ENCODE measurements at places on chromosomes 7 and 10.

- DNase-seq, result no peak
Measured at GRCh38 chr7:28755255-28755654, 202.9 kb downstream of the TRIL start.

GRCh38 chr10:1242975-1243374 is 186.8 kb downstream of the WDR37 start:
- no peak for DNase-seq

- DNase-seq, result no peak
Measured at GRCh38 chr10:89255793-89256192, 4.2 kb upstream of the LIPA start.

- no peak for DNase-seq
Measured at GRCh38 chr7:140616328-140616727, 24.3 kb downstream of the DENND2A start.

- DNase-seq, result no peak
Measured at GRCh38 chr7:42493436-42494198, 256.6 kb upstream of the GLI3 start.

DNA sequence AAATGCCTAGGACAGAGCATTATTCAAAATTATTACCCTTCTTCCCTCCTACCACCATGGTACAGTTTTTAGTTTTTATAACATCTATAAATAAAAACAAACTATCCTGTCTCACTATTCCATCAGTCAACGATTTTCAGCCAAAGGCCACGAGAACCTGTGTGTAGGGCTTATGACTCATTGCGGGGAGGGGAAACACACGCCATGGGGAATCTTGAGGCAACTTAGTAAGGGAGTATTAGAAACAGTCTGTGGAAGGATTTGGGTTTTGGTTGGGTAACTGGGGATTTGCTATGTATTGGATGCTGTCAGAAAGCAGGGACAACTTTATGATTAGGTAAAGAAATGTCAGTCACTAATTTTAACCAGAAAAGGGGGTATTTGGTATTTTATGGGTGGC is 14.7 kb downstream of the GPR141 start:
- no peak for DNase-seq

DNA sequence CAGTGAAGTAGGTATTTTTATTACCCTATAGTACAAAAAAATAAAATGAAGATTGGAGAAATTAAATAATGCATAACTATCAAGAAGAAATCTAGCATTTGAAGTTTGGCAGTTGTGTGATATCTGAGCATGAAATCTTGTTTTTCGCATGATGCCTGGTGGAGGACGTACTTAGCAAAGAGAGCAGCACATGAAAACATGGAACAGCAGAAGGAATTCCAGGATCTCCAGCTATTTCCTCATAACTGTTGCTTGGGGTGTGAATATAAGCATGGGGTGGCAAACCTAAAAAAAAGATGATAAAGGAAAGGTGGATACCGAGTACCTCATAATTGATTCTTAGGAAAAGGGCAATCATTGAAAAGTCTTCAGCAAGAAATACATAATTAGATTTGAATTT is 174.3 kb upstream of the FAM3C start:
- no peak for DNase-seq

DNA sequence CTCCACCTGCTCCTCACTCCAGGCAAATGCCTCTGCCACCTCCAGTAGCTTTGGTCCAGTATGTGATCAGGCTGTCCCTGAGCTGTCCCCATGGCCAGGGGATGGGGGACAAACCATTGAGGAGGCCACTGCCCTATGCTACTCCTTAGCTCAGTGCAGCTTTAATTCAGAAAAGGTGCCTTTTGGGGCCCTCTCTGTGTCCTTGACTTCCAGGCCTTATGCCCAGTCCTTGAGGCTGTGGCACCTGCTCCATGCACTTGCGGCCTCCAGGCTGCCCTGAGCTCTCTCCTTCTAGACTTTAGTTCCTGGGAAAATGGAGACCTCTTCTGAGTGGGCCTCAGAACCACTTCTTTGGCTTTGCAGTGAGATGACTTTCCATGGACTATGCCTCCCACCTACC is 650.8 kb upstream of the CELF2 start:
- no peak for DNase-seq

DNA sequence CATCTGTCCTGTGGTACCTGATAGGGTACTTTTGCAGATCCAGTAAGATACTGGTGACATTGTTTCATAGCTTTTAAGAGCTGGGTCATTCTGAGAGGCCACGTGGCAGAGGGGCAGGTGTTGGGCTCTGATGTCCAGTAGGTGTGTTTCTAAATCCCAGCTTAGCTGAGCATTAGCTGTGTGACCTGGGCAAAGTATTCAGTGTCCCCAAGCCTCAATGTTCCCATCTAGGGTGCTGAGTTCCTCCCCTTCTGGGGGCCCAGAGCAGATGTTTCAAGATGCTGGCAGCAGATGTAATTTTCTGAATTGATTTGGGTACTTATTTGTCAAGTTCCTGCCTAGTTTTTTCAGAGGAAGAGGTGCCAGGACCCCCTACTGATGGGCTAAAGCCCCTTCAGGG is 52.9 kb downstream of the NEURL1 start:
- DNase-seq, result no peak

- DNase-seq, result no peak
Measured at GRCh38 chr7:130294314-130294713, 1.4 kb downstream of the CPA4 start.

GRCh38 chr10:48464871-48465736 is 139.8 kb downstream of the ARHGAP22 start:
- DNase-seq, result no peak

DNA sequence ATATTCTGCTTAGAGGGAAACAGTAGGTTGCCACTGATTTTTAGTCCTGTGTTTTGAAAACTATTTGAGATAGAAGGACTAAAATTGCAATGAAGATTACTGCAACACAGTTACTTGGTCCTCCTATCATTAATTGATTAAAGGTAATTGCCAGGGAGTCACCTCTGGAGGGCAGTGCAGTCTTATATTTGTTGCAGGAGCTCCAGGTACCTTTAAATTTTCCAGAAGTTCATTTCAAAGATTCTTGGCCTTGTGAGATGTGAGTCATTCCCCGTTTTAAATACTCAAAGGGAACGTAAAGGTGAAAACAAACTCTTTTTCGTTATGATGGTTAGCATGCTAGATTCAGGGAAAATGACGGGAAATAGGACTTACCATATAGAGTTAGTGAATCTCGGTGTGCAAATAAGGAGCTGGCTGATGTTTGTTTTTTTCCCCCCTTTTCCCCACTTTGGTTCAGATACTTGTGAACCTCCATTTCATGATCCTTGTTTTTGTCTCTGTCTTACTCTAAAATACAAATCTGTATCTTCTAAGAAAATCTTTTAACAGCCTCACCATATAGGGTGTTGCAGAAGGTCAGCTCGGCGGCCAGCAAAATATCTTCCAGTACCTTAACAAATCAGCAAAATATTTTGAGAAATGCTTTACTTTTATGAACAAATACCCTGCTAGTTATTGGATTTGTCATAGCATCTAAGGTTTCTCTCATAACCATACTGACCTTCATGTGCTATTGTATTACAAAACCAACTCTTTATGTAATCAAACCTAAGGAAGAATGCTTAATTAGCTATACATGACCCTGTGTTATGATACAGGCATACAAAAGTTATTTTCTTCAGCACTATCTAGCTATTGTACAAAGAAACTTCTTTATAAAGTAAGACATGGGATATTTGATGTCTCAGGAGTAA is 143.0 kb upstream of the HDAC9 start:
- peak; percentile 44 for DNase-seq

- no peak for DNase-seq
Measured at GRCh38 chr7:25694699-25695098, 457.3 kb upstream of the NFE2L3 start.

GRCh38 chr10:4770801-4771553 is 55.0 kb upstream of the AKR1E2 start:
- no peak for DNase-seq

GRCh38 chr7:157699357-157700013 is 362.7 kb downstream of the DNAJB6 start:
- DNase-seq, result no peak

- DNase-seq, result peak; percentile 81
Measured at GRCh38 chr10:3811291-3811870, 26.4 kb upstream of the KLF6 start.

- no peak for DNase-seq
Measured at GRCh38 chr7:86479144-86479543, 164.6 kb upstream of the GRM3 start.

DNA sequence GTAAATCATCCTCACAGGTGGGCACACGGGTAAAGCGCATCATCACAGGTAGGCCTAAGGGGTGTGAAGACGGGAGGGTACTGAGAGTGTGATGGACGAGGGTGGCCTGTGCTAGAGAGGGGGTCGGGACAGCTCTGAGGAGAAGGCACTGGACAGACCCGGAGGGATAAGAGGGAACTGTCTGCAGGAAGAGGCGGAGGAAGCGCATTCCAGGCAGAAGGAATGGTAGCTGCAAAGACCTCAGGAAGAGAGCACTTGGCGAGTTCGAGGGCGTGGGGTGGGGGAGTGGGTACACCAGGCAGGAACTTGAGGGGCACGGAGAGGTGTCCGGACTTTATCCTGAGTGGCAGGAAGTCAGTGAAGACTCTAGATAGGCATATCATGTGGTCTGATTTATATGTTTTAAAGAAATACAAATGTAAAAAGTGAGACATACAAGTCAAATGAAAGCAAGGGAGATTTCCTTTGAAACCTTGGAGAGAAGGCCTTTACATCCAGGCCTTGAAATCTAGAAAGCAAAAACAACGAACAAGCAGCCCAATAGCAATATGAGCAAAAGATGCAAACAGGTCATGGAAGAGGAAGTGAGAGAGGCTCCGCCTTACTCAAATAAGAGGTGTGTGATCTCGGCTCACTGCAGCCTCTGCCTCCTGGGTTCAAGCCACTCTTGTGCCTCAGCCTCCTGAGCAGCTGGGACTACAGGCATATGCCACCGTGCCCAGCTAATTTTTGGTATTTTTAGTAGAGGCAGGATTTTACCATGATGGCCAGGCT is 3.6 kb downstream of the LHPP start:
- no peak for DNase-seq

GRCh38 chr7:25549271-25549921 is 321.1 kb upstream of the NPVF start:
- DNase-seq, result no peak

DNA sequence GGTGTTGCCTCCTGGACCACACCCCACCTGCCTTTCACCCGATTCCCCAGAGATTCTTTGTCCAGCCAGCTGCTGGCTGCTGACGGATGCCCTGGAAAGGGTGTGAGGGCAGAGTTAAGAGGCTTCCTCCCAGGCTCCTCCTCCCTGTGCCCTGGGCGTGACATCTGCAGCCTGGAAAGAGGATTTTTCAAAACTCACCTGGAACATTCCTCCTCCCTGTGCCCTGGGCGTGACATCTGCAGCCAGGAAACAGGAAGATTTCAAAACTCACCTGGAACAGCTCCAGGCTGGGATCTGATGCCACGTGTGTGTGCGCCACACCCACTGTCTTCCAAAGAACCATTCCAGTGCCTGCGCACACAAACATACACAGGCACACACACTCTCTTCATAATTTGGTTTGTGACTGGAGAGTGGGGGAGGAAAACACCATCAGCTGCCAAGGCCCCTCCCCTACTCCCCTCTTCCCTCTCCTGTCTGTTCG is 5.2 kb downstream of the MARVELD1 start:
- DNase-seq, result no peak

Data from activated CD4-positive, alpha-beta T cell treated with anti-CD3 and anti-CD28 coated beads, Interleukin-2, Interleukin-6, amounts not matched to agents 100 ng/mL and 50 ng/mL, durations not matched to agents 16 hours and 8 hours (primary cell).